ENCODE measurements at places on chromosomes 12 and 14.
A peak's percentile ranks its signal among the peaks of the same experiment; 100 is the strongest.

- peak; percentile 45 for DNase-seq
Measured at GRCh38 chr12:2396448-2396871, 343.7 kb downstream of the CACNA1C start.

- DNase-seq = peak; percentile 96
Measured at GRCh38 chr14:61145903-61146481, 135.1 kb downstream of the TMEM30B start.

DNA sequence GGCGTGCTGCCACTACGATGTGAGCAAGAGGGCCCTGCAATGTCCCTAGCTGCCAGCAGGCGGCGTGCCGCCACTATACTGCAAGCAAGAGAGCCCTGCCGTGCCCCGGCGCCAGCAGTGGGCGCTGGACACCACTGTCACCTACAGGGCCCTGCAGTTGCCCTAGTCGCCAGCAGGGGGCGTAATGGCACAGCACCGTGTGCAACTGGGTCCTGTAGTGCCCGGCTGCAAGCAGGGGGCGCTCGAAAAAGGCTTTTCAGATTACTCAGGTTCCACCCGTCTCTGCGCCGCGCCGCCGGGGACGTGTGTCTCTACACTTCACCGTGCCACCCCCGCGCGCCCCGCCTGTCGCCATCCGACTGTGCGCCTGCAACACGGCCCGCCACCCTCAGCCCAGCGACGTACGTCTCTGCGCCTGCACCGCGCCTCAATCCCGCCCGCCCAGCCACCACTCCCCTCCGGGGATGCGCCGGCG lies 1356.9 kb downstream of the TMEM121 start:
- no peak for DNase-seq

DNA sequence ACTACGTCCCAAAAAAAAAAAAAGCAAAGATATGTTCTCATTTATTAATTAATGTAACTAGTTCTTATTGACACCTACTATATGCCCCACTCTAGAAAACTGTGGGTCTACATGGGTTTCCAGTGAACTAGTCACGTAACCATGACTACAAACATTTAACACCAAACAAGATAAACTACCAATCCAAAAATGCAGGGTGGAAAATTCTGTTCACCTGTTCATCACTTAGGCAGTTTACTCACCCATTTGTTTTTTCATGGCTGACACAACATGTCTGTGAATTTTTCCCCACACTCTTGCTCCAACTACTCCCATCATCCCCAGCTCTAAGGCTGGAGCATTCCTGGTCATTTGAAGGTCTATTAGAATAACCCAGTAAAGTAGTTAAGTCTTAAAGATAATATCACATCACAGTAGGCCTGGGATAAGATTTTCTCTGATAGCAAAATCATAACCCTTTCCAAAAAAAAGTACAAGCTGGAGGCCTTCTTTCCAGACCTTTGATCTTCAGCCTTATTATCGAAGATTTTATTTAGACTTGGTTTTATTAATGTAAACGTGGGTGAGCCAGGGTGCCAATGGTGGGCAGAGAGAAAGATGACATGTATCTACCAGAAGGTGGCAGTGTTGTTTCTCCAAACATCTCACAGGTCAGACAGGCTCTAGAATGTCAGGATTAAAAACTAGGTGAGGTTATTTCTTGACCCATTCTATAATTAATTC lies 61.6 kb upstream of the DAAM1 start:
- peak; percentile 59 for DNase-seq

DNA sequence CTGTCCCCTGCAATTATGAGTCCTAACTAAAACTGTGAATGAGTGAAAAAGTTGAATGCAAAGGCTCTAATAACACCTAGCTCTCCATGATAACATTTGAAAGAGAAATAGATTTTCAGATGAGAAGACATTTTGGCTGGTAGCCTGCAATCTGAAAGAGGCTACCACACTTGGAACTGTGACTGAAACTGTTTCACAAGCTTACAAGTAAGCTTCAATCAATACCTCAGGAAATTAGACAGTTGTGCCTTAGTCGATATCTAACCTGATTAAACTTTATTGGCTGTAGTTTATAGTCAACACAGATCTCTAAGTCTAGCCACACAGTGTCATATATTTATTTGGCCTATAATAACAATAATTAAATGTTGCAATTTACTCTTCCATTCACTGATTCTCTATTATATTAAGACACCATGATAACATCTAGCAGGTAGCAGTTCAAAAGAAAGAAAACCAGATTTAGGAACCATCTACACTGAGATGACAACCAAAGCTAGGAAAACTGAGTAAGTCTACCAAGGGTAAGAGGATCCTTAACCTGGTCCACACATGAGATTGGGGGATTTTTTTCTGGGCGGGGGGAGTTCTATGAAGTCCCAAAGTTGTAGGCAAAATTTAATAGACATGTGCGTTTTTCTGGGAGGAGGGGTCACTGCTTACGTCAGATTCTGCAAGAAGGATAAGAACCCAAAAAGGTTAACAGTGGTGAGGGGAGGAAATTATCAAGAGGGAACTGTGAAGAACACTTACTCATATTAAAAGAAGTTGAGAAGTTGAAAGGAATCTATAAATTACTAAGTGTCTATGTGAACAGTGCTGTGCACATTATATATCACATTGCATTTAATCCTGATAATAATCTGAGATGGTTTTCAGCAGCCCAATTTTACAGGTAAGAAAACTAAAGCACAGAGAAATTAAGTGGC lies 65.8 kb downstream of the NUMB start:
- DNase-seq = no peak

DNA sequence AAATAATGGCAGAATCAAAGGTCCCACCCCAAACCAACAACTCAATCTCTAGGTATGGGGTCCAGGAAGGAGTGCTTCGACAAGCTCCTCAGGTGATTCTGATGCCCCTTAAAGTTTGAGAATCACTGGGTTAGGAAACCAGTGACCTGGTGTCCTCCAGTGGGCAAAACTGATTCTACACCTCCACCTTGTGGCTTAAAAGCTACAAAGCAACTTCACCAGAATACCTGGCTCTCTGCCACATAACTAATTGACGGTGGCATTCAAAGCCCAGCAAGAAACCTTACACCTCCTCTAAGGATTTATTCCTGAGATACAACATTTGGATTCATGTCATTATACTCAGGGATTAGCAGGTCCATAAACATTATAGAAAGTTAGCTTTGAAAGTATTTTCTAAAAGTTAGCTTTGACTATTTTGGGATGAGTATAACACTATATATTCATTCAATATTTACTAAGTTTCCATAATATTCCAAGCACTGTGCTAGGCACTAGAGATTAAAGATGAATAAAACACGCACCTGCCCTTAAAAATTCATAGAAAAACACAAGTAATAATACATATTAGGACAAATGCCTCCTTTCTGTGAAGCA lies 45.4 kb downstream of the DCAF5 start:
- peak; percentile 69 for DNase-seq

- DNase-seq = peak; percentile 90
Measured at GRCh38 chr14:81400202-81400678, at the start of gene STON2. Gene STON2 (minus strand): TSS chr14:81400324. CDS start chr14:81398382, 1,942 bp downstream.

DNA sequence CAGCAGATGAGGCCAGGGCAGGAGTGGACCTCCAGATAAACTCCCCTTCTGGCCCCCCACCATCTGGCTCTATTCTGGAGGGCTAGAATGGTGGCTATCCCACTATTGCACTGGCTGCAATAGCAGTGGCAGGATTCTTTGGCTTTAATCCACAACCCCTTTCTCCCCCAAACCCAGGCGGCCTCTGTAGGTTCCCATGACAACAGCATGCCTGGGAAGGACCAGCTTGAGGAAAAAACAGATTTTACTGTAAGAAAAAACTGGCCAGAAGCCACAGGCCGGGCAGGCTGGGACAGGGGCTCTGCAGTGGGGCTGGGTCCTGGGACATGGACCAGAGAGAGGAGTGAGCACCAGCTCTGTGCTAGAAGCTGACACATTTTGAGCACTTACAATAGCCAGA lies 13.6 kb upstream of the ACVR1B start:
- no peak for DNase-seq

DNA sequence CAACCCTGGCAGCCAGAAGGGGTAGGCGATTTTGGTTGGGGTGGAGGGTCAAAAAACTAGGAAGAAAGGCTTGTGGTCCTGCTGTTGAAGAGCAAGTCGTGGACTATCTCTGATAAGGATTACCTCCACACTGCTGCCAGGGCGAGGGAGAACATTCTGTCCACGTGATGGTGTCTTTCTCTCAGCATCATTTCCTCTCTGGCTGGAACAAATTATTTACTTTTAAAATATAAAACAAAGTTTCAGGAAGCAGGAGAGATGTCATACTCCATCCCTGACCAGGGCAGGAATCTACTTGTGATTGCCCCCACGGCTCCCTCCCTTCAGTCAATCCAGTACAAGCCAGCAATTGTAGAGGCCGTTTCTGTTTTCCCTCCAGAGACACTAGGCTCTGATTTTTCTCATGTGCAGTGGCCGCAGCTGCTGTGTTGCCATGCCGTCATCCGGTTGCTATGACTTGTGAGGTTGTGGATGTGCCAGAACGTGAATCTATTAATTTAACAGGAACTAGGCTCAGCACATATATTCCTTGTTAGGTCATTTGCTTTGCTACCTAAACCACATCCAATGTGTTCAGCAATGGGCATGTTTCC lies 61.5 kb upstream of the PTGR2 start:
- peak; percentile 96 for DNase-seq

DNA sequence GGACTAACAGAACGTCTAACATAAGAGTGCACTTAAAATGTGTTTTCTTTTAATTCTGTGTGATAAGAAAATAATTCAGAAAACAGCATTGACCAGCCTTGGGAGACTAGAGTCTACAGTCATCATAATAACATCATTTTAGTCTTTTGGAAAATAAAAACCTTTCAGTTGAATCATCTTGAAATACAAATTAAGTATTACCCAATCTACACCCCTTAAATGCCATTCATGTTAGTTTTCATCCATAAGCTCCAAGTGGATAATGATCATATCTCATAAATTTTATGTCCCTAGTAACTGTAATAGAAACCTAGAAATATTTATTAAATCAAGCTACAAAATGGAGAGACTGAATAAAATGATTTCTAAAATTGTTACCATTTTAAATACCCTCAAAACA lies 32.4 kb downstream of the EPS8 start:
- DNase-seq = peak; percentile 80

DNA sequence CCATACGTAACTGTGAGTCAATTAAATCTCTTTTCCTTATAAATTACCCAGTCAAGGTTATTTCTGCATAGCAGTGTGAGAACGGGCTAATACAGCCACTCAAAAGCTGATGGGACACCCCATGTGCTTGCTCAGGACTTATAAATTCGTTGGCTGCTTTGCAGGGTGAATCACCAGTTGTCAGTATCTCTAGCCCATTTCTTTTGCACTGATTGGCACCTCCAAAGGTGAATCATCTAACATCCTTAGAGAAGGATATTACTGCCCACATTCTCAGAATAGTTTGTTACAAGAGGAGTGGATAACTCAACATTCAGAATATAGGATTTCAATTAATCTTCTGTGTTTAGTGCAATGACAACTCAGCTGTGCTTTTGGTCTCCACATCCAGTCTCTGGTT lies 601.5 kb downstream of the KCNH5 start:
- DNase-seq = peak; percentile 85

DNA sequence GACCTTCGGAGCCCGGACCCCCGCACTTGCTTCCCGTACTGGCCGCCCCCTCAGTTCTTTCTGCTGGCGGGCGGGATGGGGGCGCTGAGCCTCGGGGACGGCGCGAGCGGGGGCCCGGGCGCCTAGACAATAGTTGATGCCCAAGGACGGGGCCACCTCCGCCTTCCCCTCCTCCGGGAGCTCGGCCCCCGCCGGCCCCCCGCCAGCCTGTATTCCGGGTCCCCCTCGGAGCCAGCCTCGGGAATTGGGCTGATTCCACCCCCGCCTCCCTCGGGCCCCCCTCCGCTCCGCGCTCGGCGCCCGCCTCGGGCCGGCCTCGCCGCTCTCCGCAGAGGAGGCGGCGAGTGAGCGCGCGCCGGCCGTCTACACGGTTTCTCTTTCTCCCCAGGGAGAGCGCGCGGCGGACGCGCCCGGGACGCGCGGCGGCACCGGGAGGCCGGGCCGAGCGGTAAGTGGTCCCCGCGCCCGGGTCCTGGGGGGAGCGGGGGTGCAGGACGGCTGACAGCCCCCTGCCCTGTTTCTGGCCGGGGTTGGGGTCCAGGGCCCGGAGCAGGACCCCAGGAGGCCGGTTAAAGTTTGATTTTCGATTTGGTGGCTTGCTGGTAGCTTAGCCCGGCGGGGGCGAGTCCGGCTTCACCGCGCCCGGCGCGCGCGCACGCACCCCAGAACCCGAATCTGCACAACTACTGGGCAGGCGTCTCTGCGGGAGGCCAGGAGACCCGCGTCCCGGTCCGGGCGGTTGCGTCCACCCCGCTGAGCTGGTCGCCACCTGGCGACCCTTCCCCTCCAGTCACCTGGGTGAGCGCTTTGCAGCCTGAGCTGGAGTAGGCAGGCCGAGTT lies 413.7 kb downstream of the PCNX1 start:
- DNase-seq = peak; percentile 69

- peak; percentile 86 for DNase-seq
Measured at GRCh38 chr12:6195665-6196535, 4.3 kb upstream of the CD9 start.

DNA sequence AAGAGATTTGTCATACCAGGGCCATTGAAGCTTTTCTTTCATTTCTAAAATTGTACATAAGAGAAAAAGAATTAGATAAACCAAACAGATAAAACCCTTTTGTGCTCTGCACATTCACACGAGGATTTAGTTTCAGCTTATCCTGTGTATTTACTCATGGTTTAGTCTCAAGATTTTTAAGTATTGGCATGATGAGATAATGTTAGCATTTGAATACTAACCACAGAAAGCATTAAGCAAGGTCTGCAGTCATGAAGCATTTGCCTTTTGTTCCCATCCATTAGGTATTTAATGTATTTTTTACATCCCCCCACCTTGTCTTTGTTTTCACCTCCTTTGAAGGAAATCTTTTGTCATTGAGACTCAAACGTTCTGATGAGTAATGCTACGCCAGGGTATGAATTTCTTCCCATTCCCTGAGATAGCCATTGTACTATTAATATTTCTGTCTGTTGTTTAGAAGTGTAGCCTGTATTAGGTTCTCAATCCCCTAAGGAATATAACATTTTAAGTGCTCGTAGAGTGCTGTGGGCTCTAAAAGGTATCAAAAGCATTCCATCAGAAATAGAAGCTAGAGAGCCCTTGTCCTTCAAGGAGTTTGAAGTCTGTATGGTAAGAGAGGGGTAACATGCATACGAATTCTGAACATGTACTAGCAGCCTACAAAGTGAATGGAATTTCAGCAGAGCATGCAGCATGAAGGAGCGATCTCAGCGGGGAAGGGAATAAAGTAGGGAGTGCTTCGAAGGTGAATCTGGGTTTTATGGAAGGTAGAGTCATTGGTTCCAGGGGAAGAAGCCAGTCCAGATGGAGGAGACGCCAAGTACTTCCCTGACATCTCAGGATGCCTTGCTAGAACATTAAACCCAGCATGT lies 22.3 kb downstream of the CRADD start:
- DNase-seq = peak; percentile 92

- DNase-seq = no peak
Measured at GRCh38 chr12:13817131-13817530, 164.3 kb downstream of the GRIN2B start.

Data from fibroblast of skin of right biceps (primary cell).